ENCODE measurements at places on chromosomes 12 and 14. TPM values are rescaled to one million over a fixed set of nuclear protein-coding genes. Genes with fewer than 3 reads are reported as not detected.
A peak's percentile ranks its signal among the peaks of the same experiment; 100 is the strongest.

DNA sequence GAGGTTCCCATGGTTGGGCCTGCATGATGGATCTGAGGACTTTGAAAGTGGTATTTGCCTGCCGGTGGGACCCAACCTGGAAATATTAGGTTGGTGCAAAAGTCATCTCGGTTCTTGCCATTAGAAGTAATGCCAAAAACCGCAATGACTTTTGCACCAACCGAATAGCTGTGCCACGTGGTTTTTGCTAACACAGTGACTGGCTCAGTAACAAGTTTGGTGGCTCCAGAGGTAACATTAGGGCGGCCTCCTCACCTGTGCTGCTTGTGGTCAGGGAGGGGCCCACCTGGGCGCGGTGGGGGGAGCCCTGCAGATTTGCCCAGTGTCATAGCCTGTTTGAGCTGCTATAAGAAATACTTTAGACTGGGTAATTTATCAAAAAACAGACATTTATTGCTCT lies 1.8 kb downstream of the BDKRB2 start:
- no peak overlapping the region for H3K27ac ChIP-seq
- no peaks in the 10 kb centered on the region for H3K36me3 ChIP-seq
- peak; percentile 1 for DNase-seq
- H3K4me1 ChIP-seq = peaks cover 6% of the 10 kb centered on the region
- peaks cover 51% of the 10 kb centered on the region for H3K27me3 ChIP-seq
- H3K4me3 ChIP-seq = no peak overlapping the region

DNA sequence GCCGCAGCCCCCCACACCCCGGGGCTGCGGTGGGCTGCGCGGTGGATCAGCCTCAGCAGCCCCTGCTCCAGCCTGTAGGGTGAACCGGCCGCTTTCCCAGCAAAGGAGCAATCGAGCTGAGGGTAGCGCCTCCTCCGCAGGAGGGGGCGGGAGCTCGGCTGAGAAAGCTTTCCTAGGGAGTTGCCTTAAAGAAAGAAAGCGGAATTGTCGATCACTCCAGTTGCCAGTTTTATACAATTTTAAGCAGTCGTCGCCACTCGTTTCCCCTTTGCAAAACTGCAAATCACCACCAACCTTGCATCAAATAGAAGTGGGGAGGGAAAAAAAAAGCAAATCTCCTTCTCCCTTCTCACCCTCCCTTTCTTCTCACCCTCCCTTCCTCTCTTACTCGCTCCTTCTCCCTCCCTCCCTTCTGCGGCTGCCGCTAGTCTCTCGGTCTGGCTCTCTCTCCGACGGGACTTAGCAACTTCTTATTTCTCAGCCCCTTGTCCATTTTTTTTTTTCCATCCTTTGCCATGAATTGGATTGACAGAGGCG lies at the start of gene PDE3A:
PDE3A (plus strand) TSS at position 424 of the 537 bp plus-strand sequence. CDS start 748 bp downstream, outside the sequence.
- no peak within 1 kb of the TSS for H3K4me3 ChIP-seq
- H3K27ac ChIP-seq = no peak within 1 kb of the TSS
- H3K36me3 ChIP-seq = no peaks in the 10 kb centered on the region
- DNase-seq = no peak
- H3K4me1 ChIP-seq = no peaks in the 10 kb centered on the region

DNA sequence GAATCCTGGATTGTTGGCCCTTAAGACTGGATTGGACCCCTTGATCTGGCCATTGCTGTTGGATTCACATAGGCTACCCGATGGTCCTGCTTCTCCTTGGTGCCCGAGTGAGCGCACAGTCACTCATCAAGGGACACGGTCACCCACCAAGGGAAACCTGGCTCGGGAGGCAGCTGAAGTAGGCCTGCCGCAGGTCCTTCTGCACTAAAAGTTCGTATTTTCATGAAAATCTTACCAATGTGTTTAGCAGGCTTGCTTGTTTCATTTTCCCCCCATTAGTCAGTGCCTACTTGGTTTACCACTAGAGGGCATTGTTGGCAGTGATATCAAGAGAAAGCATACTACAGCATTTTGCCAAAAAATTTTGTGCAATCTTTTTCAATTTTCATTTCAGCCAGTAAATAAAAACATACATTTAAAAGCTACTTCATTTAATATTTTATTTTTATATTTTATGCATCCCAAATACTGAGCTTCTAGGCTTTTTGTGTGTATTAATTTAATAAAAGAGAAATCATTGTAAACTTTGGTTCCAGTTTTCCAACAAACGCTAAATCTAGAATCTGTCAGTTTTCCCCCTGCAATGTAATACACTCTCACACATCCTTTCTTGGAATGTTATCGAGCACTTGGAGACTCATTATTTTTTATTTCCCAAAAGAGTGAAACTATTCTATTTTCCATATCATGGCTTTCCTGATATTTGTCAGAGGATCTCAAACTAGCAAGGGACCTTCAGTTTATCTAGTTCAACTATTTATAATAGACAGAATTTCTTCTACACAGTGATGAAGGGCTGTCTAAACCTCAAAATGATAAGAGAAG lies 116.7 kb downstream of the LMNTD1 start:
- no peaks in the 10 kb centered on the region for H3K27me3 ChIP-seq
- no peaks in the 10 kb centered on the region for H3K4me1 ChIP-seq
- H3K27ac ChIP-seq = no peak overlapping the region

- DNase-seq = no peak
- H3K27me3 ChIP-seq = no peaks in the 10 kb centered on the region
- H3K4me3 ChIP-seq = no peak overlapping the region
- no peaks in the 10 kb centered on the region for H3K36me3 ChIP-seq
These were observed 5.5 kb upstream of the CCDC184 start for GRCh38 chr12:48177982-48178381.

- no peak for DNase-seq
- no peak overlapping the region for H3K4me3 ChIP-seq
- peaks cover 7% of the 10 kb centered on the region for H3K36me3 ChIP-seq
- peaks cover 30% of the 10 kb centered on the region for H3K27me3 ChIP-seq
- no peak overlapping the region for H3K27ac ChIP-seq
- peaks cover 6% of the 10 kb centered on the region for H3K4me1 ChIP-seq
These were observed 1.8 kb upstream of the FBXO21 start for GRCh38 chr12:117192057-117192456.

DNA sequence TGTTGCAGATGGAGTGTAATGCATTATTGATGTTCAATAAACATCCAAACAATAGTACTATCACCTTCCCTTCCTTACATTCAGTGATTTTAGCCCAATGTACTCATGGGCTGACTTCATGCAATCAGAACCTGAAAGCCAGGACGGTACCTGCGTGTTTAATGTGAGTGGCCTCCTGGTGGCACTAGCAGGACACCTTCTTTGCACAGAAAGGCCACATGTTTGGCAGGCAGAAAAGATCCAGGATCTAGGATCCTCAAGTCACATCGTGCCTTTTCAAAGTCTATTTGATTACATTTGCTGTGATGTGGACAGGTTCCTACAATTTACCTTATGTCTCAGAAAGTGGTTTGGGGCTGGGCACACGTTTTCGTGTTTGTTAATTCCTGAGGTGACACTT lies 82.9 kb downstream of the NEDD1 start:
- no peaks in the 10 kb centered on the region for H3K36me3 ChIP-seq
- peaks cover 6% of the 10 kb centered on the region for H3K27me3 ChIP-seq
- peak; percentile 27 for DNase-seq
- H3K4me3 ChIP-seq = no peak overlapping the region
- H3K4me1 ChIP-seq = peaks cover 11% of the 10 kb centered on the region

DNA sequence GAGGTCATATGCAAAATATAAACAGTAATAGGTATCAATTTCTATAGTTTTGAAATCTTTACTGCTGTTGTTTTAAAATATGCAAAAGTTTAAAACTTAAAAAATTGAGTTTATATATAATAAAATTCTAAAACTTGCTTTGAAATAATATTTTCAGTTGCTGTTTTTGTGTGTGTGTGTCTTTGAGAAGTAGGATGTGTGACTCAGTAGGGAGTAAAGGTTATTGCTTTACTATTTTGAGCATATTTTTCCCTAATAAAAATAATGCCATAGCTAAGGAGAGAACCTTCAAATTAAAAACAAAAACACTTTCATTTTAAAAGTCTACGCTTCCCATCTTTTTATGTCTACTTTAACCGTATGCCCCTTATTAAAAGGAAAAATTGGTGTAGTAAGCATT lies 238.1 kb downstream of the FBXL14 start:
- no peaks in the 10 kb centered on the region for H3K4me1 ChIP-seq
- H3K27ac ChIP-seq = no peak overlapping the region
- no peak overlapping the region for H3K4me3 ChIP-seq
- no peaks in the 10 kb centered on the region for H3K36me3 ChIP-seq
- H3K27me3 ChIP-seq = no peaks in the 10 kb centered on the region

Gene EPYC
- total RNA-seq = not detected

DNA sequence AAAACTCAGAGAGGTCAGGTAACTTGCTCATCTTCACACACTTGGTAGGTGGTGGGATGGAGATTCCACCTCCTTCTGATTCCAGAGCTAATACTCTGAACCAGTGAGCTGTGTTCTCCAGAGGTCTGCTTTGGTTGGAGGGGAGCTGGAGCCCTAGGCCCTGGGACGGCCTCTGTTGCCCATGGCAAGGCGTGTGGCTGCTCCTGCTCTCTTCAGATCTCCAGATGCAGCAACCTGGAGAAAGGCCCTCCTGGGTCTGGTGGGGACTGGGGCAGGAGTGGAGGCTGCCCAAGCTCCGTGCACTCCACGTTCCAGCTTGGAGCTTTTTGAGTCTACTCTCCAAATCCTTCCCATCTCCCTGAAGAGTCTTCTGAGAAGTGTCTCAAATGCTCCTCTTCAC lies 10.7 kb downstream of the CCND2 start:
- H3K27ac ChIP-seq = no peak overlapping the region
- no peaks in the 10 kb centered on the region for H3K27me3 ChIP-seq
- DNase-seq = no peak
- H3K36me3 ChIP-seq = peaks cover 95% of the 10 kb centered on the region
- no peaks in the 10 kb centered on the region for H3K4me1 ChIP-seq
- H3K4me3 ChIP-seq = no peak overlapping the region

Gene ZBTB42
- total RNA-seq = 7.4 TPM

DNA sequence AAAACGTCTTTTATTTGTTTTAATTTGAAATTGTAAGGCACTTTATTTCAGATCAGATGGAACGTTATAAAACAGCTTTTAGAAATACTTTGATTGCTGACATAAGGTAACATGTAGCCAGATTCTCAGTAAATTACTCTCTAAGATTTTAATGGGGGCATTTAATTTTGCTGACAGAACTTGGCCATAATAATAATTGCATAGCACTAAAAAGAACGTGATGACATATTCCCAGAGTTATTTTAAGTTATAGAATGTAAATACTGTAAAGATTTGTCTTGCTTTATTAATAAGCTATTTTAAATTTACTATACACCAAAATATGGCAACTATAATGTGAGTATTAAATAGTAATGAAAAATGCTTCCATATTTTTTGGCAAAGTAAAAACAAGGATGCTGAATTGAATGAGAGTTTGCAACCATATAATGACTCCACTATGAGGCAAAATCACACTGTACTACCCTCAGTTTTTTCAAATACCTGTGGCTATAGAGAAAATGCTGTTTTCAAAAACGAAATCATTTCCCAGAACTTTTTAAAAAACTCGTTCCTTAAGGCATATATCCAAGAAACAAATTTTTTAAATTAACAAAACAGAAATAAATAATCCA lies 876 bp downstream of the LUM start:
- no peak overlapping the region for H3K27ac ChIP-seq
- no peaks in the 10 kb centered on the region for H3K27me3 ChIP-seq
- H3K4me1 ChIP-seq = no peaks in the 10 kb centered on the region

Gene ZFC3H1
- 35.8 TPM for total RNA-seq

- no peaks in the 10 kb centered on the region for H3K27me3 ChIP-seq
- no peak overlapping the region for H3K27ac ChIP-seq
- H3K36me3 ChIP-seq = no peaks in the 10 kb centered on the region
- H3K4me3 ChIP-seq = no peak overlapping the region
- H3K4me1 ChIP-seq = no peaks in the 10 kb centered on the region
These were observed 193.4 kb downstream of the RASSF9 start for GRCh38 chr12:85642808-85643207.

Gene SMCO2
- total RNA-seq = not detected

GRCh38 chr12:11228296-11228879 lies 41.1 kb downstream of the PRB3 start:
- no peak overlapping the region for H3K4me3 ChIP-seq
- peak; percentile 35 for DNase-seq
- H3K36me3 ChIP-seq = no peaks in the 10 kb centered on the region
- H3K27me3 ChIP-seq = no peaks in the 10 kb centered on the region
- H3K27ac ChIP-seq = no peak overlapping the region

Gene MMP17
- total RNA-seq = 18.0 TPM

DNA sequence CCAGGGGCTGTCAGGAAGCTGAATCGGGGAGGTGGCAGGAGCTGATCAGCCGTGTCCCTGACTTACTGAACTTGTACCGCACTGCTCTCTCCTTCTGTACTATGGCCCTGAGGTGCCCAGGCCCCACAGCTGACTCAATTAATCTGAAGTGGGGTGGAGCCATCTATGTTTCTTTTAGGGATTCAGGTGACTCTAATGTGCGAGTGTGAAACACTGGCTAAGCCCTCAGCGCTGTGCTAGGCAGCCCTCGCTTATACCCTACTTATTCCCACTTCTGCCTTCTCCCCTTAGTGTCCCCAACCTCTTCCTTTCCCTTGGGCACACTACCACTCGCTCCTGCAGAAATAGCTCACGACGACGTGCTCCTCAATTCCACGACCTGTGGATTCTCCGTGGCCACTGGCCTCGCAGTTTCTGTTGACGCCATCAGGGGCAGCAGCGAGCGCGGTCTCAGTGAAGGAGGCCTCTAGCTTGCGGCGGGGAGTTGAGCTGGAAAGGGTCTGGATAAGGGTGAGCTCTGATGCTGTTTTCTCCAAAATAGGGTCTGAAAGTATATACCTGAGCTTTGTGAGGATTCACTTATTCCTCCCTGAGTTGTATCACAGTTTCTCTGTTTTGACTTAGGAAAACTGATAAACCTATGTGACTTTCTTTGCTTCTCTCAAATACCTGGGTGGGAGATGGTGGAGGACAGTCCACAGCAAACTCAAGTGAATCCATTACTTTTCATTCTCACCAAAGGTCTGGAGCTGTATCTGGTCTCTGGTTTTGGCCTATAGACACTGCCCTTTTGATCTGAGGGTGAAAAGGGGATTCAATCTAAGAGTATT lies 167.6 kb downstream of the SLC41A2 start:
- H3K4me3 ChIP-seq = no peak overlapping the region
- peak; percentile 55 for DNase-seq
- 0 out of 2 replicates have a peak, but pooled peaks cover 2% of the 10 kb centered on the region for H3K27me3 ChIP-seq
- no peak overlapping the region for H3K27ac ChIP-seq
- H3K4me1 ChIP-seq = peaks cover 9% of the 10 kb centered on the region

Gene ACAD10
- total RNA-seq = 19.2 TPM

Gene PLCZ1
- not detected for total RNA-seq

- DNase-seq = no peak
- no peak overlapping the region for H3K27ac ChIP-seq
- H3K4me1 ChIP-seq = no peaks in the 10 kb centered on the region
- H3K36me3 ChIP-seq = no peaks in the 10 kb centered on the region
- no peaks in the 10 kb centered on the region for H3K27me3 ChIP-seq
These were observed 22.8 kb downstream of the PIGH start for GRCh38 chr14:67577181-67577808.

GRCh38 chr14:54369343-54369742 lies 27.5 kb upstream of the CDKN3 start:
- H3K4me1 ChIP-seq = no peaks in the 10 kb centered on the region
- peaks cover 18% of the 10 kb centered on the region for H3K27me3 ChIP-seq
- no peak overlapping the region for H3K27ac ChIP-seq

- H3K36me3 ChIP-seq = no peaks in the 10 kb centered on the region
- H3K4me1 ChIP-seq = peaks cover 5% of the 10 kb centered on the region
- no peak overlapping the region for H3K4me3 ChIP-seq
- no peaks in the 10 kb centered on the region for H3K27me3 ChIP-seq
- H3K27ac ChIP-seq = no peak overlapping the region
These were observed 118.3 kb downstream of the VRK1 start for GRCh38 chr14:96915478-96915877.

GRCh38 chr12:22672951-22673350 lies 48.0 kb downstream of the ETNK1 start:
- no peaks in the 10 kb centered on the region for H3K4me1 ChIP-seq
- peaks cover 63% of the 10 kb centered on the region for H3K36me3 ChIP-seq
- DNase-seq = no peak
- no peak overlapping the region for H3K4me3 ChIP-seq

Gene KRT77
- not detected for total RNA-seq
